Stimulated activated CD8-positive, alpha-beta memory T cell treated with anti-CD3 and anti-CD28 coated beads, Interleukin-7, amount 100 ng/mL, for 4 hours (primary cell): ENCODE measurements at places on chromosomes 7 and 10.

- DNase-seq, result no peak
Measured at GRCh38 chr10:3486346-3487065, 298.5 kb downstream of the KLF6 start.

DNA sequence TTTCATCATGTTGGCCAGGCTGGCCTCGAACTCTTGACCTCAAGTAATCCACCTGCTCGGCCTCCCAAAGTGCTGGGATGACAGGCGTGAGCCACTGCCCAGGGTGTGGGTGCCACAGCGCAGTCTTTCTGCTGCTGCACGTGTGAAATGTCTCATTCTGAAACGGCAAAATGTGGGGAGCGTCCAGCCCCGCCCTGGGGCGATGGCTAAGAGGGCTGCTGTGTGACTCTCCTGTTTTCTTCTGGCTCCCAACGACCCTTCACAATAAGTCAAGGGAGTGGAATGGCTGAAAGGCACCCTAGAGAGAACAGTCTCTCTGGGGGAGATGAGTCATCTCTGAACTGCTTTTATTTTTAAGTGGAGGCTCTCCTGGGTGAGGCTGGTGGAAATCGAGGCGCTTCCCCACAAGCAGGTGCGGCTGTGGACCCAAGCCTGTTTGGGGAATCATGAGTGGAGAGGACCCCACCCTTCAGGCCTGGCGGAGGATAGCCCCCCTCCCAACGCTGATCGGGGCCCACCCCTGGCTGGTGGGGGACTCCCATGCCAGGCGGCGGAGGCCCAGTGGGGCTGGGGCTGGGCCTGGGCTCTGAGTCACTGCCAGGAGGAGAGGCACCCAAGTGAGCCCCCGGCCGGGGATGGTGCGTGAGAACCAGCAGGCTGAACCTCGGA, 18.0 kb downstream of the ADAP1 start:
- DNase-seq, result no peak

DNA sequence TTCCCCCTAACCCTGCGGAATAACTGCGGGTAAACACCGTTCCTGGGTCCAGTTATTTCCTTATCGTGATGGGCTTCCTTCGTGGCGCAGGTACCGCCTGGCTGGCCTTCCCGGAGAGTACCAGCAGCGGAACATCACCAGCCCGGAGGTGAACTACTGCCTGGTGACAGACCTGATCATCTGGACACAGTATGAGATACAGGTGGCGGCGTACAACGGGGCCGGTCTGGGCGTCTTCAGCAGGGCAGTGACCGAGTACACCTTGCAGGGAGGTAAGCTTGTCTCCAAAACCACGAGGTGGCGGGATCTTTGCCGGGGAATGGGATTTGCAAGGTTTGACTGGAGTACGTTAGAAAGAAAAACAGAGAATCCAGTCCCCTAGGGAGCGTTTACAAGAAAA, 665.0 kb upstream of the FOXK1 start:
- no peak for DNase-seq

DNA sequence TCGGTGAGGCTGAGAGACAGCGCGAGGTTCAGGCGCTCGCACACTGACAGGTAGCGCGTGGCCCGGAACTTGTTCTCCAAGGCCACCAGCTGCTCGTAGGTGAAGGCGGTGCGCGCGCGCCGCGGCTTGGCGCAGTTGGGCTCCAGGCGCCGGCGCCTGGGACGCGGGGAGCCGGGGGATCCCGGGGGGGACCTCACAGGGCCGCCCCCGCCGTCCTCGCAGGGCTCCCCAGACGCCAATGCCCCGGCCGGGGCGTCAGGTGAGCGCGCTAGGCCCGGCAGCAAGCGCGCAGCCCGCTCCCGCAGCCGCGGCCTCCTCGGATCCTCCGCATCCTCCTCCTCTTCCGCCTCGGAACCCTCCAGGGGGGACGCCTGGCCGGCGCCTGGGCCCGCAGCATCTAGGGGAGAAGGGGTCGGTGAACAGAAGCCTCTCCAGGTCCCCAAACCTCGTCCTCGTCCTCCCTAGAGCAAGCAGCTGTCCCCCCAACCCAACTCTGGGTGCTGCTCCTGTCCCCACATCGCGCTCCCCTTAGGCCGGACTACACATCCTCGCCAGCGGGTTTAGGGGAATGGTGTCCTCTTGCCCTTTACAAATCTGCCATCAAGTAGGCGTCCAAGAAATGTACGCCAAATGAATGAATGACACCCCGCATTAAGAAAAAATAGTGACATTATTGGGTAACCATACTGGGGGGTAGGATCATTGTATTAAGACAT, 1.9 kb downstream of the NKX1-2 start:
- no peak for DNase-seq

DNA sequence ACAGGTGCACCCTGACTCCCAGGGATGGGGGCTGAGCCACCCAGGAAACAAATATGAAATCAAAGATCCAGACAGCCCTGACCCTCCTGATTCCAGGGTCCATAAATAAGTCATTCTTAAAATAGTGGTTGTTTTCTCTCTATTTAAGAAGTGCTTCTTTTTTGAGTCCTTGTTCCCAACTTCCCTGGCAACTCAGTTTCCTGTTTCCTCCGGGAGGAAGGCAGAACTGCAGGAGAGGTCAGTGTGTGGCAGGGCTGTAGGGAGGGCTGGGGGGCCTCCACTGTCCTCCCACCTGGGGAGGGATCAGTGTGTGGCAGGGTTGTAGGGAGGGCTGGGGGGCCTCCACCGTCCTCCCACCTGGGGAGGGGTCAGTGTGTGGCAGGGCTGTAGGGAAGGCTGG, 88.7 kb upstream of the PDGFA start:
- no peak for DNase-seq

- no peak for DNase-seq
Measured at GRCh38 chr10:31467791-31468535, 148.9 kb downstream of the ZEB1 start.

DNA sequence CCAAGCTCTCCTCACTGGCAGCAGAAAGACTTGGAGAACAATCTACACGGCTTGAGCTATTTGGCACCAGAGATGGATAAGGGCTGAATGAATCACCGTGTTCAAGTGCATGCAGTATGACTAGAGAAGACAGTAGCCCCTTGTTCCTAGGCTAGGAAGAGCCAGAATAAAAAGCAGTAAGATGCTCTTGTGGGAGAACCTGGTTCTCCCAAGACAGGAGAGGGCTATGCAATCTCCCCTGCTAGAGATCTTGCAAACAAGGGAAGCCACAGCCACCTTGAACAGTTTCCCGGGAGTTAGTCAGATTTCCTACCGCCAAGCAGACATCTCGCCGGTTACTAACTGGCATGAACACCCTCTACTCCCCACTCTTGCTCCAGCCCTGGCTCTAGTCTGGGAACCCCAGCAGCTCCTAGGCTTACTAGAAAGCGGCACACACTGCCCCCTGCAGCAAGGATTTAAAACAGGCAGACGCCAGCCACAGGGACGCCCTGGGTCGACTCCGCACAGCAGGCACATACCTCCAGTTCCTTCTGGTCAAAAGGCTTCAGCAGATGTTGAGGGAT, 107.3 kb downstream of the SMURF1 start:
- no peak for DNase-seq

DNA sequence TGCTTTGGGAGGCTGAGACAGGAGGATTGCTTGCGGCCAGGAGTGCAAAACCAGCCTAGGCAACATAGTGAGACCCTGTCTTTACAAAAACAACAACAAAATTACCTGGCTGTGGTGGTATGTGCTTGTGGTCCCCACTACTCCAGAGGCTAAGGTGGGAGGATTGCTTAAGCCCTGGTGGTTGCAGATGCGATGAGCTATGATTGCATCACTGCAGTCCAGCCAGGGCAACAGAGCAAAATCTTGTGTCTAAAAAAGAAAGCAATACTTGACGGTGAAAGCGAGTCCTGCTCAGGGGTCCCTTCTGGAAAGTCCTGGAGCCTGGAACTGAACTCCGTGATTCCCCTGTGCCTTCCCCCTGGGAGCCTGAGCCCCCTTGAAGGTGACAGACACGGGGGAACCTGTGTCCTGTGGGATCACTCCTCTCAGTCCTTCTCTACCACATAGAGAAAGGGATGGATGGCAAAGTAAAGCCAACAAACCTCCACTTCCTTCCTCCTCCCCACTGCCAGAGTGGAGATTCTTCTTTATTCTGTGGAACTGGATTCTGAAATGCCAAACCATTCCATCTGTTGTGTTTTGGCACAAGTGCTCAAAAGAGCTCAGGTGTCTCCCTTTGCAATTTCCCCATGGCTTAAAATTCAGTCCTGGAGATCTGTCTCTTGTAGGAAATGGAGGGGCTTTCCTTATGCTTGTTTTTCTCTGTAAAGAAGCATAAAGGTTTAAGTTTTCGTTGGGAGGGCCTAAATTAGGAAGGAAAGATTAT, 50.6 kb downstream of the KIAA1217 start:
- no peak for DNase-seq

DNA sequence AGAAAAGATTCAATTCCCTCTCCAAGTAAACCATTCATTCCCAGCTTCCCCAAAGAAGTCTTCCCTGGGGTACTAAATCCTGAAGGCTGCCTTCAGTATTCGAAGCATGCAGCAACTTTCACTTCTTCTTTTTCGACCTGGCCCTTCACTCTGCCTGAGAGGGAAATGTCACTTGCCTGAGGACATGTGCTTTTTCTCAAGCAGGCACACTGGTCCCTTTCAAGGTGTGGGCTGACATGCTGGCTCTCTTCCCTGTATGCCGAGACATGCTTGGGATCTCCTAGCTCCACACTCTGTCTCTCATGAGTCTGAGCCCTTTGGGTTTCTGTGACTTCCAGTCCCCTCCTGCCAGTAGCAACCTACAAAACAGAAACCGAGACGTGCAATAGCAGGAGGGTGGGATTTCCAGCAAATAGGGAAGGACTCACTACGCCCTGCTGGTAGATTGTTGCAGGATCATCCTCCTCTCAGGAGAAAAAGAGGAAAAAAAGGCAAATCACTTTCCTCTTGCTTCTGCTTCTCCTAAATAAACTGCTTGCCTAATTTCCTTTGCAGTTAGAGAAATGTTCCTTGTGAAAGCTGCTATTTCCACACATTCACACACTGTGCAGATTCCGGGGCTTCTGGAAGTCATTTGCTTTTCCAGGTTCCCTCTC, 33.5 kb downstream of the FIGNL1 start:
- no peak for DNase-seq

GRCh38 chr7:43395351-43395750, 187.6 kb upstream of the STK17A start:
- DNase-seq, result no peak

- DNase-seq, result no peak
Measured at GRCh38 chr7:55171157-55171556, 152.3 kb downstream of the EGFR start.

GRCh38 chr7:2175514-2175913, 57.2 kb downstream of the MAD1L1 start:
- DNase-seq, result no peak

DNA sequence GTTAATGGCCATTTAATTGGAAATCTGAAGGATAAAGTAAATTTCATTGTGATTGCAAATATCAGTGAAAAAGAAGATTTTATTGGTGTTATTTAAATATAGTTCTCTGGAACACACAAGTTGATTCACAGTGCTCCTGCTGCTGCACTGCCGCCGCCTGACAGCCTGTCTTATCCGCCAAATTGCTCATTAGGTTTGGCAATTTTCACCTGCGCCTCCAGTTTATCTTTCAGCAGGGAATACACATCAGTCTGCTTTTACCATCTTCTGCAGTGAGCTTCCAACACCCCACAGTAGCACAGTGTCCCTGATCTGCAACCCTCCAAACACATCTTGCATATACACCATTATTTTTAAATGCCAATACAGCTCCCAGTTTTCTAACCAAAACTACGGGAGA, 308.3 kb downstream of the PARD3 start:
- no peak for DNase-seq

- DNase-seq, result no peak
Measured at GRCh38 chr7:80924090-80924489, 5.2 kb upstream of the SEMA3C start.

- DNase-seq, result no peak
Measured at GRCh38 chr10:102814873-102815661, 22.1 kb downstream of the CYP17A1 start.

GRCh38 chr10:113423981-113424721, 128.7 kb upstream of the HABP2 start:
- DNase-seq, result no peak

DNA sequence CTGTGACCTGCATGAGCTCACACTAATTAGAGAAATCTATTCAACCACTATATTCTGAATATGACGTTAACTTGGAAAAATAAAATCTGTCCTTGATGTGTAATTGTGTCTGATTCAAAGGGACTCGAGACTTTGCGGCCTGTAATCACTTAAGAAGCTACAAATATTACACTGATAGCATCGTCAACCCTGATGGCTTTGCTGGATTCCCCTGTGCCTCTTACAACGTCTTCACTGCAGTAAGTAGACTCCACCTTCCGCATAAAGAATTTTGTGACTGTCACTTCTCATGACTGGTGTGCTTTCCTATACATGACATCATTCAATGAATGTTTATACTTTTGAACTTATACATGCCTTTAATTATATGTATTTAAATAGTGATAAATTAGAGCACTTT, 10.1 kb downstream of the PNLIP start:
- DNase-seq, result no peak

DNA sequence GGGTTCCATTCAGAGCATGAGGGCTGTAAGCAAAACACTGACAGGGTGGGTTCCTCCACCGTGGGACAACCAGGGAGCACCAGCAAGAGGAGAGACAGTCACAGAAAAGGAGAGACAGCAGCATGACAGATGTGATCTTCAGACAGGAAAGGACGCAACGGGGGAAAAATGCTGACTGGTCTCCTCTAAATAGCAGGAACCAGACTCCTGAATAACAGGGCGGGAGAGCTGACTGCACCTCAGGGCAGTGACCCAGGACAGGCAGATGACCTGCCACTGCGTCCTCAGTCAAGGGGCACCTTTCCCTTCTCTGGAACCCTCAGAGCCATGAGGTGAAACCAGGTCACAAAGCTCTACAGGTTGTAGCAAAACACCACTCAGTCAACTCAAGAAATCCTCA, 37.0 kb downstream of the CDCA7L start:
- DNase-seq, result no peak

- DNase-seq, result no peak
Measured at GRCh38 chr7:91554883-91555282, 290.6 kb downstream of the FZD1 start.

DNA sequence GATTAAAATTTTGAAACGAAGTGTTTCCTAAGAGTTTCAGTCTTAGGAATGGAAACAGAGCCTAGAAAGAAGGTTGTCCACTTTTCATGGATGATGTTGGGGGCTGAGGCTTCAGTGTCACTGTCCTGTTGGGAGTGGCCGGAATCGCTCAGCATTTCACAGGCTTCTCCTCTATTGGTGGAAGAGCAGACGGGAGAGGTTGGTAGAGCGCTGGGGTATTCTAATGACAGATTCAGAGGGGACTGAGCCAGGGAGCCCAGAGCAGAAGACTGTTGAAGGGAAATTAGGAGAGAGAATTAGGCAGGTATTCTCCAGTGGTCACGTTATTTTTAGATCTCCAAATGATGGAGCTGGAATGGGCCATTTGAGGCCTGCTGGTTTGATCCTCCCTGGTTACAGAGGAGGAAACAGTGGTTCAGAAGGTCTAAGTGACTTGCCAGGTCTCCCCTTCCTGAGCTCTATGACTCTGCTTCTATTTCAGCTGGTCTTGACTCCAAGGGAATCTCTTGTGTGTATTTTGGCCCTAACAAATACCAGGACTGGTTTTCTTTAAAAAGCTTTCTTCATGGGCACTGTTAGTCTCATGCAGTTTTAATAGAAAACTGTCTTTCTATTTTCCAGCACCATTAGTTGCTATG, 35.7 kb upstream of the EEPD1 start:
- DNase-seq, result no peak
